ENCODE measurements at places on chromosomes 2 and 18.

DNA sequence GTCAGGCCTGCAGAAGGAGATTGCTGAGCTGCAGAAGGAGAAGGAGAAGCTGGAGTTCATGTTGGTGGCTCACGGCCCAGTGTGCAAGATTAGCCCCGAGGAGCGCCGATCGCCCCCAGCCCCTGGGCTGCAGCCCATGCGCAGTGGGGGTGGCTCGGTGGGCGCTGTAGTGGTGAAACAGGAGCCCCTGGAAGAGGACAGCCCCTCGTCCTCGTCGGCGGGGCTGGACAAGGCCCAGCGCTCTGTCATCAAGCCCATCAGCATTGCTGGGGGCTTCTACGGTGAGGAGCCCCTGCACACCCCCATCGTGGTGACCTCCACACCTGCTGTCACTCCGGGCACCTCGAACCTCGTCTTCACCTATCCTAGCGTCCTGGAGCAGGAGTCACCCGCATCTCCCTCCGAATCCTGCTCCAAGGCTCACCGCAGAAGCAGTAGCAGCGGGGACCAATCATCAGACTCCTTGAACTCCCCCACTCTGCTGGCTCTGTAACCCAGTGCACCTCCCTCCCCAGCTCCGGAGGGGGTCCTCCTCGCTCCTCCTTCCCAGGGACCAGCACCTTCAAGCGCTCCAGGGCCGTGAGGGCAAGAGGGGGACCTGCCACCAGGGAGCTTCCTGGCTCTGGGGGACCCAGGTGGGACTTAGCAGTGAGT is 19.4 kb downstream of the FOSL2 start:
- DNase-seq = no peak

GRCh38 chr2:180343528-180344345 is 336.6 kb upstream of the CWC22 start:
- DNase-seq = no peak

DNA sequence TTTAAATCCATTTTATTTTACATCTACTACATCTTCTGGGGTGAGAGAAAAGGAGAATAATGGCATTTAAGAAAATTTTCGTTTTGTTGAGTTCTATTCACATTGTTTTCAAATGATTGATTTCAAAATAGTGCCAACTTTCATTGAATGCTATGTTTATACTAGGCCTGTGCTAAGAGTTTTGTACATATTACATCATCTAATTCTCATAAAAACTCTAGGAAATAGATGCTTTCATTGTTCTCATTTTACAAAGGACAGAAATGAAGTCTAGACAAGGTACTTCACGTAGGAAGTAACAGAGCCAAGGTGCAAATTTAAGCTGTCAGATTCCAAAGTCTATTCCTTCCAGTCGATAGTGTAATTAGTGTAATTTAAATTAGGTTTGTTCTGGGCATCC is 402.8 kb upstream of the UBE2E3 start:
- DNase-seq = no peak

DNA sequence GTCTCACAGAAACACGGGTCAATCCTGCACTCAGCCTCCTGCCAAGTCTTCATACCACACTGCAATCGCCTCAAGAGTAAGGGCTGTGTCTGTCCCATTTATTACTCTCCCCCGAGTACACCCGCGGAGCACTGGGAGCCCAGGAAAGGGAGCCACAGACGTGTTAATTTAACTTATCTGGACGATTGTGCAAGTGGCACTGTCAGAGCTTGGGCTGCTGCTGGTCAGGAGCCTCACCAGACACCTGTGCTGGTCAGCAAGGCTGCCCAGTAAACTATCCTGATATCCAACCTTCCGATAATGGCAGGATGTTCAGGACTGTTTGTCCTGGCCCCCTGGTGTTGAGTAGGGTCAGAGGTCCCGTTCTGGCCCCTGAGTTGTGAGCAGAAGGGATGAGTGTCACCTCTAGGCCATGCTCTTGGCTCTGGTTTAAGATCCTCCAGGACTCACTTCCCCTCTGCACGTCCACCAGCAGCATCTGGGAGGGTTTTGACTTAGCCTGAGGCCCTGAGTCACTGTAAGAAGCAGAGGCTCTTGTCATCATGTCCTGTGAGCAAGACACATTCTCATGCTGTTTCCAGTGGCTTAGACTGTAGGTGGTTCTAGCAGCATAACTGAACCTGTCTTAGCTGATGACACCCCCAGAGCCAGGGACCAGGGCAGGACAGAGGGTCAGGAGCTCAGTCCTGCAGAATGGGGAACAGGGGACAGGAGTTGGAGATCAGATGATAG is 82.5 kb upstream of the ARL4C start:
- DNase-seq = no peak

DNA sequence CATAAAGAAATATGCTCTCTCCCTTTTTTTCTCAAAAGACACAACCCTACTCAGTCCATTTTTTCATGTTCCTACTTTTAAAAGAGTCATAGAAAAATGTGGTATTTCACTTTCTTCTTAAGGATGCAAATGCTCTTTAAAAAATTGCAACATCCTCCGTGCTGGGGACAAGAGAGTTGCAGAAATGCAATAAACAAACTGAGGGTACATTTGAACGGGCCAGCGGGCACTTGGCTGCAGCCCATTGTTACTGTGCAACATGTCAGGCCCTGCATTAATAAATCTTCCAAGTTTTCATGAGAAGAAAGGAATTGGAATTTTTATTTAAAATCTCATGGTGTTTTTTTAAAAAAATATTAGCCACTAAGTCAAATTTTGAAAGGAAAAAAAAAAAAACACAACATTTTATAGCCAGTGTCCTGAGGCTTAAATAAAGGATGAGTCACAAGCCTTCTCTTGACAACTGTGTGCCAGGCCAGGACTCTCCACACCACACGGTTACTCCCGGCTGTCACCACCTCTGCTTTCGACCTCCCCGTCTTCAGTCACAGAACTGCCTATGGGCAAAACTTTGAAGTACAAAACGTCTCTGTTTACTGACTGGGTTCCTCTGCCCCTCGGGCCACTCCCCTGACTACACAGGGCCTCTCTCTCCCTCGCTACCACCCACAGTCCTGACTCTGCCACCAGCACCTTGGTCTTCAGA is 57.5 kb upstream of the MFF start:
- DNase-seq = no peak

- DNase-seq = no peak
These were observed 446.7 kb downstream of the RNF144A start for GRCh38 chr2:7363906-7364305.

DNA sequence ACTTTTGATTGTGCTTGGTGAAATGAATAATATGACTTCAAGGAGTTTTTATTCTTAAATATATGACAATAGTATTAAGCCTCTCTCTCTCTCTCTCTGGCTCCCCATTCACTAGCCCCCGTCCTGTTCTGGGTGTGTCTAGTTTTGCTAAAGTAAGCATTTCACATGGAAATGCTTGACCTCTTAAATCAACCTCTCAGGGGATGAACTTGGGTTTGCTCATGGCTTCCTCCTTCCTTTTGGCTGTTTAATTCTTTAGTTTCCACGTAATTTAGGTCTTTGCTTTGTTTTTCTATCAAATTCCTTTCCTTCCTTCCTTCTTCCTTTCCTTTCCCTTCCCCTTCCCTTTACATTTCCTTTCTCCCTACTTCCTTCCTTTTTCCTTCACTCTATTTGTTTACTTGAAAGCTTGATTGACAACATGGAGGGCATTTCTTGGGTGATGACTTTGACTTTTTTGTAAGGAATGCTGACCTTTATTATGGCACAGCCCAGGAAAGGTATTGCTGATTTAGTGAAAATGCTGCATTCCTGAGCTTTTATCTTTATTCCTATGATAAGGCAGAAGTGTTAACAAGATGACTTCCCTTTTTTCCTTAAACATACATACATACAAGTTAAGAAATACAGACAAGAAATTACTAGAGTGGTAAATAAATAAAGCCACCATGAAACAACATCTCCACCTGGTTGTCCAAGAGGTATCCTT is 3.6 kb downstream of the DPP4 start:
- DNase-seq = no peak

DNA sequence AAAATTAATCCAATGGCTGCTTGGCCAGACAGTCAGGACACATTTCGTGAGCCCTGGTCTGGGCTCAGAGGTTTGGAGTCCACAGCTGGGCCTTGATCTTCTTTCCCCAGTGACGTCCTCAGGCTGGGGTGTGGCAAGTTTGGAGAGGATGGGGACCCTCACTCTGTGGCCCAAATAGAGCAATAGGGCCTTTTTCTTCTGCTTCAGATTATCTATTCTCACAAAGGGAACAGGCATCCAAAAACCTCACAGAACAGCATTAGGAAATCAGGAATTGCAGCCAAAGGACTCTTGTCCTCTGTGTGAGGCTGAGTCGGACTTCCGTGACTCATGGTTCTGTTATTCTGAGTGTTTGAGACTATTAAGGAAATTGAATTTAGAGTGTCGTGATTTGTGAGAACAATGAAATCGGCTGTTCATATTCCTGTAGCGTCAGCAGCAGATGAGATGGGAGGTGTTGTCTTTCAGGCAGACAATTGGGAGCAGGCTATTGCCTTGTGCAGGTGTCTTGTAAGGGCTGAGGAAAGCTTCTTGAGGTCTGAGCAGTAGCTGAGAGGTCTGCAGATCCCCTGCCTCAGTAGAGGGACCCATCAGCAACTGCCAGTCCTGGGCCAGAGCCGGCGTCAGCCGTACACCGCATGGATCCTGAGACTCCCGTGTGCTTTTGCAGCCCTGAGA is 113.8 kb downstream of the SH3RF3 start:
- DNase-seq = no peak

- DNase-seq = no peak
These were observed 26.2 kb upstream of the COLEC12 start for GRCh38 chr18:526681-527080.

DNA sequence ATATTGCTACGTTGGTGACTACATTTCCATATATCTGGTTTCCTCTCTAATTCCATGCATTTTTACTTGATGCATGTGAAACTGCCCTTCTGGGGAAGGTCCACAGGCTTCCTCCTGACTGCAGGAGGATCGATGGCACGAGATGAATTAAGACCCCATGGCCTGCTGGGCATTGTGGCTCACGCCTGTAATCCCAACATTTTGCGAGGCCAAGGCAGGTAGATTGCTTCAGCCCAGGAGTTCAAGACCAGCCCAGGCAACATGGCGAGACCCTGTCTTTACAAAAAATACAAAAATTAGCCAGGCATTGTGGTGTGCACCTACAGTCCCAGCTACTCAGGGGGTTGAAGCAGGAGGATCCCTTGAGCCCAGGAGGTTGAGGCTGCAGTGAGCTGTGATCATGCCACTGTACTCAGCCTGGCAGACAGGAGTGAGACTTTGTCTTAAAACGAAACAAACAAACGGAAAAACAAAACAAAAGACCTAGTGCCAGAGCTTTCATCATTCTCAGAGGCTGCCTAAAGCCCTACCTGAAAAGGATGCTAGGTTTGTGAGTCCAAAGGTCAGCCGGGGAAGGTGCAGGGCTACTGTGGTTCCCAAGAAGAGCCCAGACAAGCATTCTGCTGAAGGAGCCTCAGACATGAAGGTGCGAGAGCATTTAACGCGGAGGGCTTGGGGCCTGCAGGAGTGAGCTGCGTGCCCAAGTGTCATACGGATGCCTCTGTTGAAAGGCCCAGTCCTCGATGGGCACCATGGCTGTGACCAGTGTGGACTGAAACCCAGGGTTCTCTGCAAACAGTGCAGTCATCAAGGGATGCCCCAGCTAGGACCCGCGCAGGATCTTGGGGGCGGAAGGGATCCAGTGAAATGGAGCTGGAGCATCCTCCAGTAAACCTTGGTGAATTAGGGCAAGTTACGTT is 21.6 kb downstream of the GPR55 start:
- no peak for DNase-seq

GRCh38 chr2:236730393-236730792 is 160.8 kb downstream of the ACKR3 start:
- DNase-seq = no peak

- DNase-seq = no peak
These were observed 450.8 kb downstream of the EIPR1 start for GRCh38 chr2:2926858-2927175.

- no peak for DNase-seq
These were observed 59.3 kb upstream of the ITM2C start for GRCh38 chr2:230805353-230806017.

DNA sequence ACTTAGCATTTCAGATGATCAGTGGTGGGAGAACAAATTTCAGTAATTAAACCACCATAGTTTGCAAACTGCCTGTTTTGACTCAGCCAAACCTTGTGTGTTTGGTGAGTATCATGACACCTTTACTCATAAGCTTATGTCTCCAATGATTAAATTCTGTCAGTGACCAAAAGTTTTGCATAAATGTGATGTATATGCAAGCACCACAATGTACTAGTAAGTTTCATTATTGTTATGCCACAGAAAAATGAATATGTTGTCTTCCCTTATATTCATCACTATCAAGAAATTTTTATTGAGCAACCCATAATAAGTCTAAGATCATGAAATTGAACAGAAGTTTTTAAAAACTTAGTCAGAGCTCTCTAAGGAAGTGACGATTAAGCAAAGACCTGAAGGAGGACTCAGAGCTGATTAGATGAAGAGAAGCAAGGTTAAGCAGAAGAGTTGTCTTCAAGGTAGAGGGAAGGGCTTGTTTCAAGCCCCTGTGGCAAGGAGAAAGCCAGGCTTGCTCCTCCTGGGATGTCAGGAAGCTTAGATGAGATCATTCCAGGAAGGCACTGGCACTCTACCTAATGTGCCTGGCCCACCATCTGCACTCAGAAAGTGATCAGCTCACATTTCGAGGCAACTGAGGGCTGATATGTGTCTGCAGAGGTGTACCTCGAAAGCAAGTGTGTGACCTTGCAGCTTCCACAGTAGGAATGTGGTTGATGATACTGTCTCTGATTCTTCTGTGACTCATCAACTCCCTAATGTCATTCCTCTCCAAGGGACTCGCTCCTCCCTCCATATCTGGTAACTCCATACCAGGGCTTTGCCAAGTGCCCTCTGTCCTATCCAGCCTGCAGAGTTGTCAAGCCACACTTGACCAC is 54.7 kb downstream of the KCTD18 start:
- no peak for DNase-seq

DNA sequence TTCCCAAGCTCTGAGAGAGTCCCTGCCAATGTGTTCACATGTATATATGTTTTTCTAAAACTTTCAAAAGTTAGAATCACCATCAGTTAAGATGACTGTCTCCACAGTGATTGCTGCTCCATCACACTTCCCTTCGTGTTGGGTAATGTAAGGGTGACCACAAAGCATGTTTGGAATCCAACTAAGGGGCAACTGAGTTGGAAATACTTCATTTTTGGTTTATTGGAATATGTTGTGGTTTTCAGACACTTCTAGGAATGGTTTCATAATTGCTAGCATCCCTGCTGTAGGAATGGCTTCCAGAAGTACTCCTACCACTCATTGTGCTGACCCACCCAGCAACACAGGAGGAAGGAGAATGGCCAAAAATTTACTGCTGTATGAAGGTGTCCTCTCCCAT is 212.5 kb upstream of the GULP1 start:
- no peak for DNase-seq
